Activated CD8-positive, alpha-beta memory T cell treated with anti-CD3 and anti-CD28 coated beads, Interleukin-2, amount 10 ng/mL, durations not matched to agents 7 days and 5 days (primary cell): ENCODE measurements at places on chromosomes 11 and 22. TPM values are rescaled to one million over a fixed set of nuclear protein-coding genes. Genes with fewer than 3 reads are reported as not detected.

DNA sequence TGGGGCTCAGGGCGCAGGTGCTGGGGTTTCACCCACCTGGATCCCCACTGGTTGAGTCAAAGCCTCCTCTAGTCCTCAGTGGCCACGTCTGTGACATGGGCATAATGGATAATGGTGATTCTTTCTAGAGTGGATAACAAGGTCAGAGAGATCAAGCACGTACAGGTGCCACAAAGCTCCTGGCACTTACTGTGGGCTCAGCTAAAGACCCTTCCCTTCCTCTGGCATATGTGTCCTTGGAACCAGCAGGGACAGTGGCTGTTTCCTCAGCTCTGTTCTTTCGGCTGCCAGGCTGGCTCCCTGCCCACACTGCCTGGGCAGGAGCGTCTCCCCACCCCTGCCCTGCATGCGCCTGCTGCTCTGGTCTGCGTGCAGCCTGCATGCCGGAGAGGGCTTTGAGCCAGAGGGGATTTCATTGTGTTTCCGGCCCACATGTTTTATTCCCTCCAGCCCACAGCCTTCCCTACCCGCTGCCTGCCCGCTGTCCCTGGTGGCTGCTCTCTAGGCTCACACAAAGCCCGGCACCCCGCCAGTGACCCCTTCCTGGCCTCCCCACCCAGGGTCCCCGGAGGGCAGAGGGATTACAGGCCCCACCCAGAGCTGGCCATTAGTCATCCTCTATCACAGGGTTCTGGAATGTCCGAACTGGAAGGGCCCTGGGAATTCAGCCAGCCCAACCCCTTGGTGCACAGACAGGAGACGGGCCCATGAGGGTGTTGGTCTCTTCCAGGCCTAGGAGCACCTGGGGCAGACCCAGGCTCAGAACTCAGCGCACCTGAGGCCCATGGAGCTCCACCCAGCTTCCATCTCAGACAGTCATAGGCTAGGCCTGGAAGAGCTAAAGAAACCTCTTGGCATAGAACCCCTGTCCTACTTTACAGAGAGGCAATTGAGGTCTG lies 55.3 kb upstream of the GCAT start:
- DNase-seq, result no peak
- no peak overlapping the region for H3K27ac ChIP-seq
- no peak overlapping the region for H3K4me3 ChIP-seq
- H3K36me3 ChIP-seq, result peaks cover 2% of the 10 kb centered on the region

- no peaks in the 10 kb centered on the region for H3K36me3 ChIP-seq
- H3K27ac ChIP-seq, result no peak overlapping the region
- H3K27me3 ChIP-seq, result no peaks in the 10 kb centered on the region
- no peak overlapping the region for H3K4me3 ChIP-seq
- peak; percentile 21 for DNase-seq
- H3K4me1 ChIP-seq, result no peaks in the 10 kb centered on the region
Observed at GRCh38 chr11:15930442-15931025, 425.8 kb downstream of the SOX6 start.

RCOR2 gene
- 0.47 TPM for total RNA-seq

DNA sequence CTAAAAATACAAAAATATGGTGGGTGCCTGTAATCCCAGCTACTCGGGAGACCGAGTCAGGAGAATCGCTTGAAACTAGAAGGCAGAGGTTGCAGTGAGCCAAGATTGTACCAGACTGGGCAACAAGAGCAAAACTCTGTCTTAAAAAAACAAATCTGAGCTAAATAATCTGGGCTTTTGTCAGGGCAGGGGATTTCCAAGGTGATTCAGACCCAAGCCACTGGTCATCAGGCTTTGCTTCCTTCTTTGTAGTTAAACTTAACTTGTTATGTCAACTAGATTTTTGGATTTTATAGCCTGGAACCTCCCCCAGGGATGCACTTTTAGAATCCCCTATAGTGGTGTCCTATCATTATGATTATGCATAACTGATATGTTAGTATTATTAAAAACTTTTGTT lies 27.0 kb upstream of the SLC22A8 start:
- H3K36me3 ChIP-seq, result no peaks in the 10 kb centered on the region
- peaks cover 35% of the 10 kb centered on the region for H3K27me3 ChIP-seq
- H3K27ac ChIP-seq, result no peak overlapping the region
- H3K4me3 ChIP-seq, result no peak overlapping the region
- DNase-seq, result no peak
- H3K4me1 ChIP-seq, result no peaks in the 10 kb centered on the region

GRCh38 chr22:50622723-50623327 lies 5.1 kb downstream of the ARSA start:
- DNase-seq, result no peak
- H3K4me1 ChIP-seq, result peaks cover 50% of the 10 kb centered on the region
- H3K27ac ChIP-seq, result peak overlapping the region; percentile 100
- peaks cover 4% of the 10 kb centered on the region for H3K36me3 ChIP-seq
- H3K4me3 ChIP-seq, result no peak overlapping the region
- no peaks in the 10 kb centered on the region for H3K27me3 ChIP-seq

CNTF gene
- total RNA-seq, result 3.4 TPM

- no peaks in the 10 kb centered on the region for H3K4me1 ChIP-seq
- DNase-seq, result no peak
- no peak overlapping the region for H3K4me3 ChIP-seq
- no peak overlapping the region for H3K27ac ChIP-seq
- no peaks in the 10 kb centered on the region for H3K36me3 ChIP-seq
Observed at GRCh38 chr11:1450949-1451710, 35.4 kb downstream of the MOB2 start.

DNA sequence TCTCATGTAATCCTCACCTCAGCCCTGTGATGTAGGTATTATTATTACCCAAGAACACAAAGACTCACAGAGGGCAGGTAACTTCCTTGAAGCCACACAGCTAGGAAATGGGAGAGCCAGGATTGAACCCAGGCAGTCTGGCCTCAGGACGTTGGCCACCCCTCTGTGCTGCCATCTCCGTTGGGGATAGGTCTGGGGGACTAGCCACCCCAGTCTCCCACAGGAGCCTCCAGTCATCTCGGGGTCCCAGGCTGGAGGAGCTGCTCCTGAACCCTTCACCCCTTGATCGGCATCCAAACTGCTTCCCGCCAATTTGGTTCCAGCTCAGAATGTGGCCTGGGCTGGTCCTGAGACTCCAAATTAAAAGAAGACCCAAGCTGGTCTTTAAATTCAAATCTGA lies 10.4 kb upstream of the TCF20 start:
- no peak overlapping the region for H3K4me3 ChIP-seq
- peaks cover 22% of the 10 kb centered on the region for H3K27me3 ChIP-seq
- H3K4me1 ChIP-seq, result peaks cover 16% of the 10 kb centered on the region

ZC3H12C gene
- 2.8 TPM for total RNA-seq

DNA sequence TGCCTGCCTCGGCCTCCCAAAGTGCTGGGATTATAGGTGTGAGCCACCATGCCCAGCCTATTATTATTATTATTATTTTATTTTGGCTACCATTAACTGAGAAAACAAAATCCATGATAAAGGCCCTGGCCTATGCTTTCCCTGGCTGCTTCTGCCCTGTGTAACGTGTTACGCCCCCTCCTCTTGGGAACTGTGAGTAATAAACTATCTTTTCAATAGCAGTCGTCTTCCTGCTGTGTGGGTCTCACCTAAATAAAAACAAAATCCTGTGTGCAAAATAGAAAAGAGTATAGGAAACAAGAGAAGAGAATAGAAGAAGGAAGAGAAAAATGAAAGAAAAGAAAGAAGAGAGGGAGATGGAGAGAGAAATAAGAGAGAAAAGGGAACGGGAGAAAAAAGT lies 237.0 kb downstream of the MIAT start:
- H3K4me1 ChIP-seq, result peaks cover 3% of the 10 kb centered on the region
- no peak overlapping the region for H3K4me3 ChIP-seq
- peaks cover 24% of the 10 kb centered on the region for H3K27me3 ChIP-seq
- no peaks in the 10 kb centered on the region for H3K36me3 ChIP-seq

DNA sequence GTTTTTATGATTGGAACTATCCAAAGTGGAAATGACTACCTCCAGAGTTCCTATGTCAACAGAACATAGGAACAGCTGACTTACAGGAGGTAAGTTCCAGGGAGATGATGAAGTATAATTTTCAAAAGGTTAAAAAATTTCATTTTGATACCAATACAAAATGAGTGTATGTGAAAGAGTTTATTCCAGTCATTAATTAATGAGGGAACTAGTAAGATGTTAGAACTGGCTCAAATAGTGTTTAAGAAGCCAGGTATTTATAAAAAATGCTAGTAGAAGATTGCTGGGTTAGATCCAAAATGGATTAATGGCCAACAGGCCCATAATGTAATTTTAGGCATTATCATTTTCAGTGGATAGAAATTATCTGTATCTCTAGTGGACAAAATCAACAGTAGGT lies 227.7 kb upstream of the ZBED5 start:
- no peak for DNase-seq
- H3K36me3 ChIP-seq, result no peaks in the 10 kb centered on the region
- no peaks in the 10 kb centered on the region for H3K4me1 ChIP-seq
- H3K4me3 ChIP-seq, result no peak overlapping the region

DNA sequence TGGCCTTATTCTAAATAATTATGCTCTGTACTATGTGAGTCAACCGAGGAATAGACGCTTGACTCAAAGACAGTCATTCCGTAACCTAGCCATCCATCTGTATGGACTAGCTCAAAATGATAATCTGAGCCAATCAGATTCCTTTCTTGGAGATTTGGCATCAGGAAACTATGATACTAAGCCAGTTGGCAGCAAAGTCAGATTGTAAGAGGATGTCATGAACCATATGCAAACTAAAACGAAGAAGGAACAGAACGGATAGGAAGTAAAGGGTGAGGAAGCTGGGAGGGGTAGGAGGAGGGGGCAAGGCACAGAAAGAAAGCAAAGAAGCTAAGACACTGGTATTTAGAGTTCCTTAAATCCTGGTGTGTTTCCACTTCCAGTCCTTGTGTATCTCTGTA lies 10.7 kb upstream of the SESN3 start:
- no peak overlapping the region for H3K27ac ChIP-seq
- H3K4me3 ChIP-seq, result no peak overlapping the region
- DNase-seq, result no peak
- H3K36me3 ChIP-seq, result no peaks in the 10 kb centered on the region

MOV10L1 gene
- not detected for total RNA-seq

GRCh38 chr11:42465623-42466022 lies 846.2 kb upstream of the API5 start:
- no peaks in the 10 kb centered on the region for H3K4me1 ChIP-seq
- no peak for DNase-seq
- no peak overlapping the region for H3K27ac ChIP-seq
- H3K4me3 ChIP-seq, result no peak overlapping the region

AMOTL1 gene
- 4.6 TPM for total RNA-seq

DNA sequence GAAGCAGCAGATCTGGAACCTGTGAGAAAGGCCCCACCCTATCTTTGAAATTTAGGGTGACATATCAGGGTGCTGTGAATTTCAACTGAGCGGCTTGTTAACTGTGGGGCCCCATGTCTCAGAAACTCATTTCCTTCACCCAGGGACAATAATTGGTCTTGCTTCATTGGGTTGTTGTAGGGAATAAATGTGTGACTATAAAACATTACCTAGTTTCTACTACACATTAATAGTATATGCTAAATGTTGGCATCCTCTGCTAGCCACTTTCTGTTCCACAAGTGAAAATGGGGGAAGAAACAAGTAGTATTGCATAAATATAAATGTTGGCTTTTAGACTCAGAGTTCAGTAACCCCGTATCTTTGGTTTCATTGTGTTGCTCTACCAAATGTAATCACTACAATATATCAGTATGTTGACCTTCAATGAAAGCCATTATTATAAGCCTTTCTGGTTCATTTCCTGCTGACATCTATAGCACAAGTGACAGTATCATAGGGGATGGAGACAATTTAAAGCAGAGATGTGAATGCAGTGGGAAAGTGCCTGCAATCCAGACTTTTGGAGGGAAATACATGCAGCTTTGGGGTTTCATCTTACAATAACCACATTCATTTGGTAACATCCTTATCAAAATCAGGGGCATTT lies 905.5 kb upstream of the RAG2 start:
- H3K27ac ChIP-seq, result no peak overlapping the region
- peaks cover 6% of the 10 kb centered on the region for H3K4me1 ChIP-seq
- no peaks in the 10 kb centered on the region for H3K36me3 ChIP-seq
- H3K27me3 ChIP-seq, result no peaks in the 10 kb centered on the region
- H3K4me3 ChIP-seq, result no peak overlapping the region
- DNase-seq, result no peak

ARL14EP gene
- total RNA-seq, result 36.1 TPM

- peaks cover 2% of the 10 kb centered on the region for H3K4me1 ChIP-seq
- no peak overlapping the region for H3K27ac ChIP-seq
- peaks cover 4% of the 10 kb centered on the region for H3K36me3 ChIP-seq
Observed at GRCh38 chr11:69136471-69136870, 19.3 kb upstream of the SMIM38 start.

DNA sequence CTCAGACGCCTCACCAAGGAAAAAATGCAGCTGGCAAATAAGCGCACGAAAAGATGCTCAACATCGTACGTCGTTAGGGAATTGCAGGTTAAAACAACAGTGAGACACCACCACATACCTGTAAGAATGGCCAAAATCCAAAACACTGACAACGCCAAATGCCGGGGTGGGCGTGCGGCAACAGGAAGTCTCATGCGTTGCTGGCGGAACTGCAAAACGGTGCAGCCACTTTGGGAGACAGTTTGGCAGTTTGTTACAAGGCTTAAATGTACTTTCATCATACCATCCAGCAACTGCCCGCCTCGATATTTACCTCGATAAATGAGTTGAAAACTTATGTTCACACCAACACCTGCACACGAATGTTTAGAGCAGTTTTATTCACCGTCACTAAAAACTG lies 7.5 kb upstream of the CTSD start:
- no peak for DNase-seq
- H3K36me3 ChIP-seq, result no peaks in the 10 kb centered on the region

SWAP70 gene
- total RNA-seq, result 7.9 TPM

DNA sequence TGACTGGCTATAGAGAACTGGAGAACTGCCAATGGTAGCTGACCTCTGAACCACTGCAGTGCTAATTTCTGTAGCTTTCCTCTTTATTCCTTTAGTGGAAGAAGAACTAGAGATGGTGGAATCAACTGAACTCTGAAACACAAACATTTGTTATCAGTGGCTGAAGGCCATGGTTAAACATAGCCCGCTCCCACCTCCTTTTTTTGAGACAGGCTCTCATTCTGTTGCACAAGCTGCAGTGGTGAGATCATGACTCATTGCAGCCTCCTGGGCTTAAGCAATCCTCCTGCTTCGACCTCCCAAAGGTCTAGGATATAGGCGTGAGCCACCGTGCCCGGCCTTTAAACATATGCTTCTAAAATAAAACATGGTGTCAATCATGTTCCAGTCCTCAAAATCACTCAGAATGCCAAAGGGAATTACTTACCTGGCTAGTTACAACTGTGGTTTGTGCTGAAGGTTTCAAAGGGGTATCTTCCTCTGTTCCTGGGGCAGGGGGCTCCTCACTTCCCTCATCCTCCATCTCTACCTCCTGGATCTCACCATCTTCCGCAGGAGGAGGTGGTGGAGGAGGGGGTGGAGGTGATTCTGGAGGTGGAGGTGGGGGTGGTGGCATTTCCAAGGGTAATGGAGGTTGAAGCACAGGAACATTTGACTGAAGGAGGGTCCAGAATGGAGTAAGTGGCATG lies 9.0 kb upstream of the AGBL2 start:
- no peaks in the 10 kb centered on the region for H3K27me3 ChIP-seq
- no peak overlapping the region for H3K27ac ChIP-seq
- H3K4me1 ChIP-seq, result peaks cover 9% of the 10 kb centered on the region

GRCh38 chr11:2385156-2386151 lies 8.3 kb downstream of the CD81 start:
- H3K27me3 ChIP-seq, result no peaks in the 10 kb centered on the region
- H3K27ac ChIP-seq, result peak overlapping the region; percentile 84
